ENCODE measurements at places on chromosomes 11 and 22.

DNA sequence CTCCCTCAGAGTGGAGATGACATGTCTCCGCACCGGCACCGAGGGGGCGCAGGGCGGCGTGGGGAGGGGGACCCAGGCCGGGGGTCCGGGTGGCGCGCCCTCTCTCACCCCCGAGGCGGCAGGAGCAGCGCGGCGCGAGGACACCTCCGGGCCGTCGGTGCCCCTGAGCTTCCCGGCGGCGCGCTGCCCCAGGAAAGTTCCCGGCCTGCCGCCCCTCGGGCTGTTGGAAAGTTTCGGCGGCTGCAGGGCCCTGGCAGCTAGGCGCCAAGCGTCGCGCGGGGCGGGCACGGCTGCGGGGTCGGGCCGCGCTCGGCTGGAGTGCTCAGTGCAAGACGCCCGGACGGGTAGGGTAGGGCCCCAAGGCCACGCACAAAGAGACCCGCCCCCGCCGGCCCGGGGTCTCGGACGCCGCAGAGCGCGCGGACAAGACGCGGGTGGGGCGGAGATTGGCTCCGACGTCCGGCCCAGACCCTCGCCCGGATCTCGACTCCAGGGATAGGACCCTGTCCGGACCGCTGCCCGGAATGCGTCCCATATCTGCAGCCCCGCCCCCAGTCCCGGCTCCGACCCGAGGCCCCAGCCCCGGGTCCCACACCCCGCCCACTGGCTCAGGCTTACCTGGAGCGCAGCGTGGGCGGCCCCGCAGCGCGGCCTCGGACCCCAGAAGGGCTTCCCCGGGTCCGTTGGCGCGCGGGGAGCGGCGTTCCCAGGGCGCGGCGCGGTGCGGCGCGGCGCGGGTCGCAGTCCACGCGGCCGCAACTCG is 471 bp downstream of the ARVCF start:
- DNase-seq, result peak; percentile 66

- DNase-seq, result peak; percentile 78
Measured at GRCh38 chr11:100687630-100688395, 725 bp downstream of the ARHGAP42 start.

GRCh38 chr22:30675436-30675835 is 7.8 kb upstream of the DUSP18 start:
- peak; percentile 60 for DNase-seq

GRCh38 chr11:86715611-86716010 is 43.2 kb upstream of the ME3 start:
- peak; percentile 27 for DNase-seq

GRCh38 chr11:76318744-76319384 is 62.1 kb downstream of the THAP12 start:
- peak; percentile 89 for DNase-seq

DNA sequence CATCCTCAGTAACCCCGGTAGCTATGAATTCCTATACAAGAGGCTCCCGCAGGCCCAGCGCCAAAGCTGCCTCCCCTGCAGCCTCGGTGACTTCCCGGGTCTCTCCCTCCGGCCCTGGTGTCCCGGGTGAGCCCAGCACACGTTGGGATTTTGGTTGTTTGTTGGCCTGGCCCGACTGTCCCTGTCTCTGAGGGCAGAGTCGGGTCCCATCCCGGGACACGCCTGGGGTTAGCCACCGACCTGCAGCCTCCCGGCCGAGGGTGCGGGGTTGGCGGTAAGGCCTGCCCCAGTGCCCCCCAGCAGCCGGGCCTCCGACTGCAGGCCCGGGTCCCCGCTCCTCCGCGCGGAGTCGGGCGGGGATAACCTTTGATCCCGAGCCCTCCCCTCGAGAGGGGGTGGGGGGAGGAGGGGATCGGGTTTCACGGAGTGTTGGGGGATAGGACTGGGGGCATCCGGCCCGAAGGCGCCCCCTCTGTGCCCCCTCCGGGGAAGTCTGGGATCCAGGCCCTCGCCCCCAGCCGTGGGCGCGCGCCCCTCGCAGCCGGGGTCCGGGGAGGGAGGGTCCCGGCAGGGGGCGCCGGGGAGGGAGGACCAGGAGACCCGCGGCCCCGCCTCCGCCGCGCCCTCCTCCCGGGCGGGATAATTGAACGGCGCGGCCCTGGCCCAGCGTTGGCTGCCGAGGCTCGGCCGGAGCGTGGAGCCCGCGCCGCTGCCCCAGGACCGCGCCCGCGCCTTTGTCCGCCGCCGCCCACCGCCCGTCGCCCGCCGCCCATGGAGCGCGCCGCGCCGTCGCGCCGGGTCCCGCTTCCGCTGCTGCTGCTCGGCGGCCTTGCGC is at the start of gene FBLN1:
Gene FBLN1 (plus strand): TSS at position 669 of the 835 bp plus-strand sequence. CDS start 103 bp downstream, at position 772.
- no peak for DNase-seq

- no peak for DNase-seq
Measured at GRCh38 chr11:132257871-132258270, 887.5 kb downstream of the NTM start.

- no peak for DNase-seq
Measured at GRCh38 chr11:86103808-86104207, 34.9 kb upstream of the PICALM start.

- no peak for DNase-seq
Measured at GRCh38 chr11:15149050-15149449, 34.3 kb downstream of the INSC start.

- no peak for DNase-seq
Measured at GRCh38 chr22:32311551-32312071, 46.1 kb upstream of the RFPL3 start.

- no peak for DNase-seq
Measured at GRCh38 chr11:64413417-64413816, 54.5 kb downstream of the RPS6KA4 start.

GRCh38 chr22:40552070-40552469 is 84.4 kb downstream of the MRTFA start:
- DNase-seq, result peak; percentile 91

- no peak for DNase-seq
Measured at GRCh38 chr22:29539105-29539504, 14.5 kb downstream of the THOC5 start.

DNA sequence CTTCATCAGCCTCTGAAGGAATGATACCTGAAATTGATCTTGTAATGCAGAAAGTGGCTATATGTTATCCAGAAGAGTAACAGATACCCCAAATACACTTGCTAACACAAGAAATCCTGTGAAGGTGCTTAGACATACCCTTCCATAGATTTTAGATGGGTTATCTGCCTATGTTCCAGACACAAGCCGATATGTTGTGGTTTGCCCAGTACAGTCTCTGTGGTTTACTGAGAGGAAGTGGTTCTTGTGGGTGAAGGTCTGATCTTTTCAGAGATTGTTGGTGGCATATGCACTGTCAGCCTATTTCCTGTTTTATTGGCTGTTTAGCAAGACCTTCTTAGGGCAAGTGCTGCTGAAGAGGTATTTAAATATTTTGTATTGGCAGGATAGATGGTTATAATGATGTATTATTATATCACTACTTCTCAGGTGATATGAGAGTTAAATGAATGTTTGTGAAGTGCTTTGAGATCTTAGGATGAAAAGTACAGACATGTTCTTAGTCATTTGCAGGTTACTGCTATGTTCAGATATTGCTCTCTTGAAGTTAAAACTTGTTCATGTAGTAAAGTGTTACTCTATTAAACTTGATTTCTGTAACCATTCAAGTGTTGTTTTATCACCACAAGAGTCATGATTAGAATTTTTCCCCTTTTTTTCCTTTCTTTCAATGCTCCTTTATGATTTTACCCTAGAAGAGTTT is 8.2 kb downstream of the ARHGEF12 start:
- peak; percentile 90 for DNase-seq

- peak; percentile 63 for DNase-seq
Measured at GRCh38 chr11:60378354-60378753, at the start of gene MS4A7. Gene MS4A7 (plus strand): TSS chr11:60378532. CDS start chr11:60383142, 4,610 bp downstream.

DNA sequence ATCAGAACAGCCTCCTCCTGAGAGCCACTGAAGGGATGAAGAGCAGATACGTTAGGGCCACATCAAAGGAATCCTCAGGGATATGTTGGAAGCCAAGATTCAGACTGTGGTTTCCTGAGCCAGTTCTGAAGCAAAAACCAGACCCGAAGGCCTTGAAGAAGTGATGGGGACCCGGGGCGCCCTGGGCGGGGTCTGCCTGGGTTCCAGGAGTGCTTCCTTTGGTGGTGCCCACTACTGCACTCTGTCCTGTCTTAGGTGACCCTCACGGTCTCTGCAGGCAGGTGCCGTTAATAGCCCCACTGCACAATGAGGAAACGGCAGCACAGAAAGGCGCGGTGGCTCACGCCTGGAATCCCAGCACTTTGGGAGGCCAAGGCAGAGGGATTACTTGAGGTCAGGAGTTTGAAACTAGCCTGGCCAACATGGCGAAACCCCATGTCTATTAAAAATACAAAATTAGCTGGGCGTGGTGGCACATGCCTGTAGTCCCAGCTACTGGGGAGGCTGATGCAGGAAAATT is 12.9 kb upstream of the SH3BP1 start:
- DNase-seq, result no peak

GRCh38 chr11:96254854-96255253 is 88.1 kb downstream of the MAML2 start:
- DNase-seq, result no peak

- DNase-seq, result no peak
Measured at GRCh38 chr11:128208329-128209137, 378.8 kb downstream of the ETS1 start.

DNA sequence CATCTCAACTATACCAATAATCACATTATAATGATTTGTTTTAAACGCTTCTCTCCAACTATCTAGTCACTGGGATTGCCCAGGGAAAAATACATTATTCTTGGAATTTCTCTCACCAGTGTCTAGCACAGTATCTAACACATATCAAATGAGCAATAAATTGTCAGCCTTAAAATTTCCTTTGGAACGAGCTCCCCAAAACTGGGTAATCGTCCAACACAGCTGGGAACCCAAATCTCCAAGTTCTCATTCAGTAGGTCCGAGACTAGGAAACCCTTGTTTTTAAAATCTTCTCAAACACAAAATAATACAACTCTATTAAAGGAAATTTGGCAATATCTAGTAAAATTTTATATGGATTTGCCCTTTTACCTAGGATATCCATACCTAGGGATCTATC is 327.8 kb upstream of the ARHGAP42 start:
- no peak for DNase-seq

GRCh38 chr11:34161812-34162492 is 56.5 kb downstream of the NAT10 start:
- DNase-seq, result no peak

DNA sequence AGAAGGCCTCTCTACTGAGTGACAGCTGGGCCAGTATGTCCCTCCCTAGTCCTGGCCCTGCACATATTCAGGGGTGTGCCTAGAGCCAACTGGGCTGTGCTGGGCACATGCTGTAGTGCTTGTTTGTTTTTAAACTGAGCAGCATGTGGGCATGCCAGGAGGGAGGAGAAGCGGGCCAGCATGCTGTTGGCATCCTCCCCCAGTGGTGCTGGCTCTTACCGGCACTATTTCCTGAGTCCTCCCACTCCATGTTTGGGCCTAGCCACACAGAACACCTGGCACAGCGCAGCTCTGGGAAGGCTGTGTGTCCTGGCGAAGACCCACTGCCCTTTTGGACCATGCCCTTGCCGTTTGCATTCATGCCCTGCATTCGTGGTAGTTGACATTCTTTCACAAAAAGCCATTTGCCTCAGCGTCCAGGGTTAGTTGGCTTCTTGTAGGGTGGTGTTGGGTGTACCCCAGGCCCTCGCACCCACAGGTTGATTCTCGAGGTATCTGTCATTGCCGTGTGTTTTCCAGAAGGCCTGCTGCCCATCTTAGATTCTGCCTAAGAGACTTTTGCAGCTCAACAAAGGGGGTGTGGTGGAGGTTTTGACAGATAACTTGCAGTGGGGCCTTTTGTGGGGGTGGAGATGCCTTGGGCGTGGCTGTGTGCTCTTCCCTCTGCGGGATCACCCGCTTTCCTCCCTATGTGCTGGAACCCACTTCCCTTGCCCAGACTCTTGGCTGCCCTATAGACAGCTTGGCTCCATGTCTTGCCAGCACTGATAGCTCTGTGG is 13.6 kb downstream of the DGCR8 start:
- peak; percentile 56 for DNase-seq

DNA sequence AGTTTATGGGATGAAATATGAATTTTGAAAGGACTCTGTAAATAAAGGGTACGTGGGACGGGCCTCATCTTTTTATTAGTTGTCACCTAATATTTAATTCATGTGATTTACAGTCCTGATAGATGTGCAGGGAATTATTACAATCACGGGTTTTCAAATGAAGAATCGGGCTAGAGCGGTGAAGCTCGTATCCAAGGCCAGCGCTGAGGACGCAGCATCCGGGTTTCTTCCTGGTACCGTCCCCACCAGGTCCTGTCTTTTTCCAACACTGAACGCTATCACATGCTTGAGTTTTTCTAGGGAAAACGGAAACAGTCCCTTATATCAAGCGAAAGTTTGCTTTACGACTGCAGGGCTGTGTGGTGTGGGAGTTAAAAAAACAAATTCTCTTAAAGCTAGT is 787 bp downstream of the SMDT1 start:
- peak; percentile 44 for DNase-seq

- no peak for DNase-seq
Measured at GRCh38 chr11:25535467-25536272, 796.3 kb upstream of the ANO3 start.

DNA sequence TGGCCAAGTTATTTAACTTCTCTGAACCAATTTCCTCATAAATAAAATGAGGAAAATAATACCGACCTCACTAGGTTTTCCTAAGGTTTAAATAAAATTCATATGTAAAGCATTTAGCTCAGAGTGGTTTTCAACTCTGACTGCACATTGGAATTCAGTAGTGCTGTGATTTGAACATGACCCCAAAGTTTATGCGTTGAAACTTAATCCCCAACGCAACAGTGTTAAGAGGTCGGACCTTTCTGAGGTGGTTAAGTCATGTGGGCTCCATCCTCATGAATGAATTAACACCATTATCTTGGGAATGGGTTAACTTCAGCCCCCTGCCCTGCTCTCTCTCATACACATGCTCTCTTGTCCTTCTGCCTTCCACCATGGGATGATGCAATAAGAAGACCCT is 322.2 kb downstream of the AASDHPPT start:
- no peak for DNase-seq

GRCh38 chr11:72784662-72785061 is 9.2 kb downstream of the STARD10 start:
- DNase-seq, result no peak

GRCh38 chr11:115718106-115718505 is 213.9 kb upstream of the CADM1 start:
- no peak for DNase-seq

DNA sequence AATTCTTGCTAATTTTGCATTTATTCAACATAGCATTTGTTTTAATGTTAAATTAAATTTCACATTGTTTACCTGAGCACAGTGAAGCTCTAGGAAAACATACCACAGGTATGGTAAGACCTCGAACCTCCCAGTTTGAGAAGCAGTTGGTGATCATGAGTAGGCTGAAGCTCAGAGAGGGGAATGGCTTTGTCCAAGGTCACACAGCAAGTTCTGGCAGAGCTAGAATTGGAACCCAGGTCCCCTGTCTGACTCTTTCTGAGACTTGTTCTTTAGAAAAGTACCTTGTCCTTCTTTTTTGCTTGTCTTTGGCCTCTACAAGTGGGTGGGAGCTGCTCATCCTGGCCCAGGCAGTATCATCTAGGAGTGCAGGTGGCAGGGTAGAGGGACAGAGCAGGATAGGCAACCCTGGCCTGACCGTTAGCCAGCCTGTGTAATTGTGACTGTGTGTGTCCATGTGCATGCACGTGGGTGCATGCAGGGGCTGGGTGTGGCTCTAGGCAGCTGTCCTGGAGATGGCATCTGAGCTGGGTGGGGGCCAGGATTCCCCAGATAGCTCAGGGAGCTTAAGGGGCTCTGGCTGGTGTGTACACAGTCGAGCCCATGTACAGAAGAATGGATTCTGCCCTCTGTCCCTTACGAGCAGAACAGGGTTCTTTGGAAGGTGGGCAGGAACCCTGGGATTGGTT is 21.6 kb downstream of the PHLDB1 start:
- DNase-seq, result no peak

All from hematopoietic multipotent progenitor cell treated with erythropoietin and hydrocortisone succinate and interleukin-3 and kit ligand, for 6 days (in vitro differentiated cells).